ENCODE measurements at places on chromosomes 2 and 18.

DNA sequence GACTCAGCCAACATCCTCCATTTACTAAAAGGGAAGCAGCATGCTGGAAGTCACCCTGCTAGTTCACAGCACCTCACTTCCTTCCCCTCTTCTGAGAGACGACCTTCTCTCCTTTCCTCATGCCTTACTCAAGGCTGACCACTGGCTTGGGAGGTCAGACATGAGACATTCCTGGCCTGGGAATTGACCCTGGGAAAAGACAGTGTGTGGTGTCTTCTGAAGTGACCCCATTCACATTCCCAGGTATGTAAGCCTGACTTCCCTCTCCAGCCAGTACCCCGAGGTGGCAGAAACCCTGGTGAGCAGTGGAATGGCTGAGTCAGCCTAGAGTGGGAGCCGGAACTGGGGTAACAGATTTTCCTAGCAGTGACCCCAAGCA, 92.4 kb downstream of the PLB1 start:
- DNase-seq: no peak

- no peak for DNase-seq
These were observed 236.7 kb upstream of the BOD1L2 start for GRCh38 chr18:56910237-56910636.

DNA sequence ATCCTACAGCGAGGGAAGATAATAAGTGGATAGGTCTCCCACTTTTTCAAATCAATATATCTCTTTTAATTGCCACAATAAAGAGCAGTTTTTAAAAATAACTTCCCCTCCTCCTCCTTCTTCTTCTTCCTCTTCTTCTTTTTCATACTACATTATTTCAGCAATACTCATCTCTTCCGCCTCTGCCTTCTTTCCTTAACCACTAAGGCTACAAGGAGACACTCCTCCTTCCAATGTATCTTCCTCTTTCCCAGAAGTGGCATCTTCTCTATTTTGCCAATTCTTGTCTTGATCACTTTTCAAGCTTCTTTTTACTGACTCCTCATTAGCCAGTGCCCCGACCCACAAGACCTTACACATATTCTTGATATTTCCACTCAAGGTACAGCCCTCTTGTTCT, 546.6 kb upstream of the CHAC2 start:
- DNase-seq: no peak

GRCh38 chr18:2686349-2686968, 30.9 kb downstream of the SMCHD1 start:
- no peak for DNase-seq

DNA sequence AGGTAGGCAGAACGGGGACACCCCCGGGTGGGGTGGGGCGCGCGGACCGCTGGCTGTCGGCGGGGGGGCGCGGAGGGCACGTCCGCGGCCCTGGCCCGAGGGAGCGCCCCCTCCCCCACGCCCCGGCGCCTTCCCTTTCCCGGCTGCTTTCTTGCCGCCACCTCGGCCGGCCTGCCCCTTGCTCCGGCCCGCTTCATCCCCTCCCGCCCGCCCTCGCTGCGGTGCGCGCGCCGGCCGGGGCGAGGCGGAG, 443 bp downstream of the VAPA start:
- DNase-seq: no peak

DNA sequence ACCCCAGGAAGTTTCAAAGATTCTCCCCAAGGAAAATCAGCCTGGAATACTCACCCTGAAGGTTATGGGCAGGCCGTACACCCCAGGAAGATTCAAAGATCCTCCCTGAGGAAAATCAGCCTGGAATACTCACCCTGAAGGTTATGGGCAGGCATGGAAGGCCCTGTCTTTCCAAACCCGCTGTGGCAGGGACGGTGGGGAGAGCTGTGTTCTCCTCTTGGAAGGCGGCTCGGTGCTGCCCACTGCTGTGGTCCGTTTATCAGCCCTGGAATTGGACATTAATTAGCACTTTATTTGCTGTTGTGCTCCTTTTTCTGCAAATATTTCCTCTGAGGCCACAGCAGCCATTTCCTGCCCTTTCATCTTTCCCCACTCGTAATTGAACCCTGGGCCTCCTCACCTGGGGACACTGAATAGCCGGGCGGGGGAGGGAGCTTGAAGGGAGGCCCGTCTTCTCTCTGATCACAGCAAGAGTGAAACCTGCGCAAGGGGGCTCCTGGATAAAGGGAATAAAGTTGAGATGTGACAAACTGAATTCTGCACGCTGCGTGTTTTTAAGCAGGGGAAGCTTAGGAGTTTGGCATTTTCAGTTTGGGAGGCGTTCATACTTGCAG, 308.7 kb upstream of the SALL3 start:
- no peak for DNase-seq

DNA sequence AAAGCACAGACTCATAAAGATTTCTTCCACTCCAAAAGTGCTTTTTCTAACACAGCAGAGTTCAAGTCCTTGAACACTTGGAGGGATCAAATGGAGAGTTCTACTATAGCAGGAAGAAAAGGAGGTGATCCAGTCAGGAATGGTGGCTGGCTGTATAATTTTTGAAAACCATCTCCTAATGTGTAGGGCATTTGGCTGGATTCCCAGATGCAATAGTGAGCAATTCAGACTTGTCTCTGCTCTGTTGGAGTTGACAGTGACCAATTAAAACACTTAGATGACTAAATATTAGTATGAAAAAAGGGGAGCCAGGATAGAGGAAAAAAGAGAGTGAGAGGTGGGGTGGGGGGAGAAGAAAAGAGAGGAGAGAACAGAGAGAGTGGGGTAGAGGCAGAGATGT, 5.3 kb upstream of the G6PC2 start:
- no peak for DNase-seq

DNA sequence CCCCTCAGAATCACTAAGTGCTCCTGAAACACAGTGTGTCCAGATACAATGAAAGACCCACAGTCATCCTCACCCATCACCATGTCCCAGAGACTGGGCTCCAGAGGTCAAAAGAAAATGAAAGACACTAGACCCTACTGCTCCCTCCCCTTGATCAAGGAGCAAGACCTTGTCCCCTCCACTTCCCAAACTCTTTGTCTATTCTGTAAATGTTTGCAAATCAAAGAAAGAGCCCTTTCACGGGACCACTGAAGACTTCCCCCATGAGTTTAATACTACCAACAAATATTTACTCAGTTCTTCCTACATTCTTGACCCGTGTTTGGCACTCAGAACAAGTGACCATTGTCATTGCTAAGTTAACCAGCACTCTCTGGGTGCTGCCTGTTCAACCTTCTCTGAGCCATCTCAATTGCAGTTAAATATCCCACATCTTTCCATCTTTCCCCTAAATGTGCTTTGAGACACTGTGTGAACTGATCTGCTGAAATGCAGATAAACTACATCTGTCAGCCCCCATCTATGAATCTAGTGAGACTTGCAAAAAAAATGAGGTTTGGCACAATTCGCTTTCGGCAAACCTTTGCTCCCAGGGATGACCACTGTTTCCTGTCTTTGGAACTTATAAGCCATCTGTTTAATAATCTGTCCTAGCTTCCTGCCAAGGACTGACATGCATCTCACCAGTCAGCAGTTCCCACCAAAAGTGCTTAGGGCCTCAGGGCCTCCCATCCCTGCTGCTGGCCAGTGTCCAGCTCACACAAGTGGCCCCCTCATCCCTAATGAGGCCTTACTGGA, 170.3 kb downstream of the GFPT1 start:
- DNase-seq: no peak

GRCh38 chr2:27115519-27115918, 3.4 kb downstream of the CGREF1 start:
- DNase-seq: no peak

DNA sequence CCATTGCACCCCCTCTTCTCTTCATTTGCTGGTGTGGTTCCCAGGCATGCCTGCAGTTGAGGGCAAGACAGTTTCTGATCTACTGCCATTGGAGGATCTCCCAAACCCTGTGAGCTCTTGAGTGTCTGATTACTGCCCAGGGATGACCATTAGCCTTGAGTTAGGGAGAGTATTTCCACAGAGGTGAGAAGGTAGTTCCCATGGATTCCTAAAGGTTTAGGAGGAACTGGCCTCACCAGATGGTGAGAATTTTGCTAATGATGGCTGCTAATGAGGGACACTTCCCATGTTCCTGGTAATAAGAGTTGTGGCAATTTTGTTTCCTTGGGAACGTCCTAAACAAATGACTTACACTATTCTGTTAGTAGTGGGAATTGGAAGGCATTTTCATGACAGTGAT, 42.5 kb downstream of the PTPRM start:
- DNase-seq: no peak

All from NCI-H524 treated with DMSO at 0.1 percent for 48 hours (cell line).